ENCODE measurements at places on chromosomes 7 and 10.

DNA sequence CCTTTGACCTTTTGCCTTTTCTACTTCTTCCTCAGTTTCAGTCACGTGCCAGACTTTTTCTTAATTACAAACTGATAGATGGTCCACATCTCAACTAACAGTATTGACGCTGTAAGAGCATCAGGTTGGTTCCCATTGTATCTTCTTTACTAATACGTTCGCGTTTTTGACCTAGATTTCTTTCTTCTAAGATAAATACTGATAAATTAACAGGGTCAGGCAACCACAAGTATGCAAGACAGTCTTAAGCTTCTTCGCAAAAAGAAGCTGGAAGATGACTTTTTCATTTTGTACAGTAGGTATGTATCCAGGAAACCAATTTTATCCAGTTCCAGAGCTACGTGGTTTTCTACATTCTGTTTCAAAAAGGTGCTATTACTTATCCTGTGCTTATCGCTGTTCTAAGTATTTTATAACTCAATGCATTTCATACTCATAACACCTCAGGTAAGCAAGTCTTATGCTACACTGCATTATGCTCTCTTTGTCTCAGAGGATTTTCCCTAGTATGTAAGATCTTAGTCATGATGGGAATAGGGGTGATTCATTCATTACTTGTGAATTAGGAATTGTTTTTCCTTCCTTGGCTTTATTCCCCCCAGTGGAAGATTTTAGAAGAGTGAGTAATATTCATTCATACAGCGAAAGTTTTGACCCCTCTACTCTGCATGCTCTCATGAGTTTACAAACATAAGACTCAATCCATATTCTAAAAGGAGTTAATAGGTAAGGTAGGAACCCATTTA lies 955 bp downstream of the DUS4L start:
- DNase-seq, result no peak

GRCh38 chr7:28176174-28176573 lies 4.4 kb downstream of the JAZF1 start:
- no peak for DNase-seq

- DNase-seq, result no peak
Observed at GRCh38 chr10:111765216-111765615, 418.3 kb downstream of the GPAM start.

GRCh38 chr7:154953006-154953684 lies 49.8 kb downstream of the PAXIP1 start:
- DNase-seq, result peak; percentile 59

- DNase-seq, result no peak
Observed at GRCh38 chr7:45007106-45007505, 7.1 kb downstream of the CCM2 start.

GRCh38 chr10:43120116-43120928 lies 17.9 kb upstream of the CSGALNACT2 start:
- DNase-seq, result no peak

DNA sequence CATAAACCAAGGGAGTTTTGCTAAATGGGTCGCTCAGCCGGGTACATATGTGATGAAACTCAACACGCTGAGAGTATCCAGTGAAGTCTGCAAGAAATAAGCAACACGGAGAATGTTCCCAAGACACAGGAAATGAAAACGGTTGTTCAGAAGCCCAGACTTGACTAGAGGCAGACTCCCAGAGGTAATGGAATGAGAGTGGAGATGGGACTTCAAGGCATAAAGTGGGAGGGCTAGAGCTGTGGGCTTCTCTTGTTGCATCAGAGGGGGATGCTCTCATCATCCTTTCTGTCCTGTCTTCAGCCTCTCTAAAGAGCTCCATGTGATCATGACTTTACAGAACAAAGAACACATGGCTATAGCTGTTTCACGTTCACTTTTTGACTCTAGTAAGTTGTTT lies 88.3 kb downstream of the BAMBI start:
- DNase-seq, result no peak

GRCh38 chr7:150958597-150958996 lies 19.5 kb downstream of the KCNH2 start:
- DNase-seq, result no peak

- DNase-seq, result no peak
Observed at GRCh38 chr7:105493196-105493922, 28.7 kb downstream of the PUS7 start.

- DNase-seq, result no peak
Observed at GRCh38 chr7:152354061-152354460, 81.7 kb downstream of the KMT2C start.

DNA sequence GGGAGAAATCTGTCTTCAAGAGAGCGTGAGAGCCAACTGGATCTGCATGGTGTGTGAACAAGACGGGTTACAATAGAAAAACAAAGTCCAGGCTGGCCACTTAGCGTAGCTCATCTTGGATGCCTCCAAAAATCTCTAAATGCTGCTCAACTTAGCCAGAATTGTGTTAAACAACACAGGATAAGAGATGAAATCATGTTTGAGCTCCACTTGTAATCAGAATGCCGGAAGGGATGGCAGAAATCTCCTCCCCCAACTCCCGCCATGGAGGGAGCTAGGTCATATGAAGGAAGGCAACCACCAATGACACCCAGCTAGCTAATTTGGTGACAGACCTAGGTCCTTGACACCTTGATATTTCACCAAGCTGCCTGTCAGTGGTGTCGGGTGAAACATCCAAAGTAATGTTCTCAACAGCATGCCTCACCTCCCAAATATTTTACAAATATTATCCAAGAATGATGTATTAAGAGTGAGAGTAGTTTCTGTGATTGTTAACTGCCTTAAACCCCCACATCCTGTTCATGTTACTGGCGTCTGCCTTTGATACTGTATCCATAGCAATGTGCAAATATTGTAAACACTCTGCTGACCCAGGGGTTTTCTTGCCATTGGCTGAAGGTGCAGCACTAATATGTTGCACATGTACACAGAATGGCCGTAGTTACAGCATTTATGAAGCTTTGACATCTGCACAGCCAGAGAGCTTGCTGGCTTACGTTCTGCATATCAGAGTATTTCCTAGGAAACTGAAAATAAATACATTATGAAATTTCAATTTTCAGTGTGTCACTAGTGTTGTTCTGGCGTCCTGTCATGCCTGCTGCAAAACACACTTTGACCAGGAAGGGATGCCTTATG lies 25.8 kb downstream of the TMEM254 start:
- no peak for DNase-seq

- no peak for DNase-seq
Observed at GRCh38 chr7:22137026-22137425, 191.3 kb upstream of the CDCA7L start.

GRCh38 chr10:7192061-7192460 lies 218.8 kb downstream of the SFMBT2 start:
- no peak for DNase-seq

GRCh38 chr10:59382831-59383295 lies 20.5 kb upstream of the FAM13C start:
- no peak for DNase-seq

DNA sequence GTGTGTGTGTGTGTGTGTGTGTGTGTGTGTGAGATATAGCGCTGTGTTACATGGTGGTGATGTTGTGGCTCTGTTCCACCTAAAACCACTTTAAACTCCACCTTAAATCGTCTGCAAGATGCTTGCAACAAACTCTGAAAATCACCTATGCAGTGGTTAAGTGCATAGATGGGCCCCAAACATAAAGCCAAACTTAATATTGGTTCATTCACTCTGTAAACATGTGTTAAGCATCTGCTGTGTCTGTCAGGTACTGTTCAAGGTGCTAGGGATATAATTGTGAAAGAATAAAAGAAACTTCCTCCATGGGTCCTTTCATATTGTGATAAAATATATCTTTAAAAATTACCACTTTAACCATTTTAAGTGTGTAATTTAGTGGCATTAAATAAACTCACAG lies 645.4 kb upstream of the SORCS1 start:
- no peak for DNase-seq

- DNase-seq, result no peak
Observed at GRCh38 chr10:48774416-48775205, 89.9 kb downstream of the WDFY4 start.
